ENCODE measurements at places on chromosomes 7 and 10.

DNA sequence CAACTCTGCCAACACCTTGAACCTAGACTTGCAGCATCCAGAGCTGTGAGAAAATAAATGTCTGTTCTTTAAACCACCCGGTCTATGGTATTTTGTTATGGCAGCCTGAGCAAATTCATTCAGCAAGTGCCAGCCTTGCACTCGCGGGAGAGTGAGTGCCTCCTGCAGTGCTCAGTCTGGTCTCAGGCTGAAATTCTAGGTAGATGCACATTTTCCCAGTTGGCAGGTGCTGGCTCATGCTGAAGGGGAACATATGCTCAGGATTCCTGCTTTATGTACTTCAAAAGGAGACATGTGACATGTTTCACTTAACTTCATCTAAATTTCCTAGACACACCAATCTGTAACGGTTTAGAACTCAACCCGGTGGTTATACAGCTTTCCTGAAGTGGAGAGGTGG, 170.8 kb downstream of the MGMT start:
- DNase-seq = no peak

GRCh38 chr10:133161486-133162109, 1.6 kb downstream of the KNDC1 start:
- no peak for DNase-seq

DNA sequence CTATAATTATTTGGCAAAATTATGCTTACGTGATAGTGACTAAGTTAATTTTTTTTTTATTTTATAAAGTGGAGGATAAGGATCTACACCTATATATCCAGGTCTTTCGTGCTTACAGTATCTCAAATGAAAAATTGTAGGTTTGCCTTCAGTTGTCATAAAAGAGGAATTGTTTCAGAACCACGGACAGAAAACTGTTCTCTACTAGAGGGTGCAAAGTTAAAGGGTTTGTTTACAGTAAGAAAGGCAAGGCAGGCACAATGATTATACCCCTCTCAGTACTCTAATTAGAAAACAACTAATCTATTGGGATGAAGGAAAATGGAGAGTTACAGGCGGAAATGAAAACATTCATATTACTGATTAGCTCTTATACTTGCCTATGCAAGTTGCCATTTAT, 1.5 kb downstream of the PCLO start:
- DNase-seq = no peak

GRCh38 chr7:121547544-121548092, 151.5 kb upstream of the FAM3C start:
- DNase-seq = no peak

Measured in vagina (tissue), 2 donors.